ENCODE measurements at places on chromosomes 1 and 21.

DNA sequence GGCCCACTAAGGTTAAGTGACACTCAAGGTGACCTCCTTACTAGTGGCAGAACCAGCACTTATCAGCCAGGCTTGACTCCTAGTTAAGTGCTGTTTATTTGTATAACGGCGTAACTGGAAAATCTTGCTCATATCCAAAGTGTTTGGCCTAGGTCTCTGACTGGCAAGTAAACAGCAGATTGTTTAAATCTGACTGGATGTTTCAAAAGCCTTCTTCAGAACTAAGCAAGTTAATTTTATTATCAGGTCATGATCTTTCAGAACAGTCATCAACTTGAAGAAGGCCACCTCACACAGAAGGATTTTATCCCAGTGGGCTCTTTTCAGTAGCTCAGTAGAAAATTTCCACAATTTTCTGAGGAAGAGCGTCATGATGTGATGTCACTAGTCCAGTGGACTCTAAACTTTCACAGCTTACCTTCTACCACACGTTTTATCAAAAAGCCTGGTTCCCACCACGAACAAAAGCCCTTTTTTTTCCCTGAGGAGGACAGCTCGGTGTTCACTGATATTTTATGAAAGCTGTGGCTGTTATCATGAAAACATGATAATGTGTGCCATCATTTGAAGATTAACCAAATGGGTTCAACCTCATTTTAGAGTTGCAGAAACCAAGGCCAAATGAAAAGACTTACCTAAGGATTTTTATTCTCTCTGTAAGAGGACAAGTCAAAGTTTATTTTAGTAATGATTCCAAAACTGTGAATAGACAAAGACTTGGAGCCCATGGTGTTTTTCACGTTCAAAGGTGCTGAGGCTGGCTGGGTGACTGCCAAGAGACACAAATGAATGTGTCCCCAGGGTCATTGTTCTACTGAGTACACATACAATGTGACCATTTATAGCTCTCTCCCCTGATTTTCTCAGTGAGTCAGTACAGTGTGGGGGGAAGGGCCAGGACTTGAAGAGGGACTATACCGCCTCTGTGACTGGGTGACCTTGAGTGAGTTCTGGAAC, 9.1 kb downstream of the SGIP1 start:
- peak; percentile 98 for DNase-seq

- no peak for DNase-seq
Observed at GRCh38 chr1:24688033-24688432, 44.9 kb downstream of the SRRM1 start.

DNA sequence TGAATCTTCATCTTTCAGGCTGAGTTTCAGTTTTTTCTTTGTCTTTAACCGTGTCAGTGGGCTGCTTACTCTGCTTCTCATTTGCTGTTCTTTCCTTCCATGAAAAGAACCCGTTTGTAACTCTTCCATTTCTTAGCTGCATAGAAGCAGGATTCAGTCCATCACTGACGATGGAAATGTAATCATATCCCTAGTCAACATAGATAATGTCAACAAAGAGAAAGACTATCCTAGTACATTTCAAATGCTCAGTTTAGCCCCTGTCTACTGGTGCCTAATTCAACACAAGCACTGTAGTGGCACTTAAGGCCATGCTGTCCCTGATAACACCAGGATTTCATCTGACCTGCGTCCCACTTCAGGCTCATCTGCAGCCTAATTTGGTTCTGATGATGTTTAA, 376 bp downstream of the GBP1 start:
- no peak for DNase-seq

GRCh38 chr1:151132335-151133017, 14.0 kb downstream of the SEMA6C start:
- DNase-seq = no peak

DNA sequence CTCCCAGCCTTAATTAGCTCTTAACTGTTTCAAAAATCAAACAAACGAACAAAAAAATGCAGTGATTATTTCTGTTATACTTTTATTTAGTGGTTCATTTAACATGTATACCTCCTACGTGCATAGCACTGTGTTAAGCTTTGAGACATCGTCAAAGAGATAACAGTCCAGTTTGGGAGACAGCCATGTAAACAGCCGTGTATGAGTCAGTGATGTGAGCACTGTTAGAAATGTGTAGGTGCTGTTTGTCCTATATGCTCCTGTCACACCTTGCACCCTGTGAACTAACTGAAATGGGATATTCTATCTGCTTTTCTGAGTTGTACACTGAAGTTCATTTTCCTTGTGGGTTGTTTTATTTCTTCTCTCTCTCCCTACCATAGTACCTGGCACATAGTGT, 109.7 kb upstream of the CACYBP start:
- no peak for DNase-seq

GRCh38 chr1:112524986-112525385, 16.2 kb downstream of the WNT2B start:
- DNase-seq = no peak

DNA sequence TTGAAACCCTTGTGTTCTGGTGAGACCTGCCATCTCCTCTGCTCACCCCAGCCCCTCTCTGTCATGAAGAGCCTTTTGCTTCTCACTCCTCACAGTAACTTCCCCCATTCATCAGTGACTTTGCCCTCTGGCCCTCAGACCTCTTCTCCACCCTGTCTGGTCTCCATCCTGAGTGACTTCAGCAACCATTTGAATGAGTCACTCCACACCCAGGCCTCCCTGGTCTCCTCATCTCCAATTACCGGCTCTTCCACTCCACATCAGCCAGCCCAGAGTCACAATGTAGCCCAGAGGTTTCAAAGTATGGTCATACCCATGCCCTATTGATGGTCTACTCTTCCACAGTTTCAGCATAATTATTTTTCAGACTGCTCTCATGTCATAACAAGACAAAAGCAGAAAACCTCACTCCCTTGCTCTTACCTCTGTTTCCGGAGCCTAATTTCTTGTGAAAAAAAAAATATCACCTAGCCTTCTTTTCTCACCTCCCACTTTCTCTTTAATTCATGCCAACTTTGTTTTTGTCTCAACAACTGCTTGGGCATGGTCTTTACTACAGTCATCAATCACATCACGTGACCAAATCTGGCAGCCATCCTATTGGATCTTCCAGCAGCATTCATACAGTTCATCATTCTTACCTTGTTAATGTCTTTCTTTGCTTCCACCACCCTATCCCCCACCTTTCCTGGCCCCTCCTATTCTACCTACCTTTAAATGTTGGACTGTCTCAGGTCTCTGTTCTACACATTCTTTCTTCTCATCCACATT, 35.6 kb upstream of the NEK7 start:
- no peak for DNase-seq

DNA sequence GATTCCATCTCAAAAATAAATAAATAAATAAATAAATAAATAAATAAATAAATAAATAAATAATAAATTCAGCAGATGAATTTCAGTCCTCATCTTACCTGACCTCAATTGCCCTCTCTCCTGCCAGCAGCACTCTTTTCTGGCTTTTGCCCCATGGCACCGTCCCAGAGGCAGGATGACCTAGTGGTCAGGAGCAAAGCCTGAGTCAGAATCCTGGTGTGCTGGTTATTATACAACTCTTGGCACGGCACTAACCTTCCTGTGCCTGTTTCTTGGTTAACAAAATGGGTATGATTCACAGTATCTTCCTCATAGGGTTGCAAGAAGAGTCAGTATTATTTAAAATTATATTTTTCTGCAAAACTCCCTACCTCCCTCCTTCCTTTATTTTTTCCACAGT, 43.0 kb downstream of the NKAIN1 start:
- DNase-seq = no peak

GRCh38 chr1:152228831-152229230, 4.8 kb upstream of the HRNR start:
- no peak for DNase-seq

DNA sequence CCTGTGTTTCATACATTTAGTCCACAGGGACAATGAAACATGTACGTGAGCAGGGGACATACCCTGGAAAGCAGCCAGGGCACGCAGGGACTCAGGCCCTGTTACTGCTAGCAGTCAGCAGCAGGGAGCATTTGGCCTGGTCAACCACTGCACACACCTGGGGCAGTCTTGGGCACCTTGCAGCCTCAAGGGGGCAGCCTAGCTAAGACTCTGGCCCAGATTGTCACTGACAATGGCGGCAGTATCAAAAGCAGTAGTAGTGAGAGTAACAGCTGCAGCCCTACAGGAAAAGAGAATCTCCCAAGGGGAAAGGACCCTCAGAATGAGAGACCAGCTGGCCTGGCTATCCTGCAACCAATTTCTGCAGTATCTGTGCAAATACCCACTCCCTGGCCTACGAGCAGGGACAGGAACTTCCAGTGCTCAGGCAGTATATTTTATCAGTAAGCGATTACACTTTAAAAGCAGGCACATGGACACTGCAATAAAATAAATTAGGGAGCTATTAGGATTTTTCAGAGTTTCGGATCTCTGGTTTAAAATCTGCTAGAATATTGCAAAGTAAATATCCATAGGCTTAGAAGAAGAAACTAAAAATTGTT, 475.6 kb downstream of the LTN1 start:
- DNase-seq = peak; percentile 74

- no peak for DNase-seq
Observed at GRCh38 chr1:7136166-7136953, 351.1 kb downstream of the CAMTA1 start.

DNA sequence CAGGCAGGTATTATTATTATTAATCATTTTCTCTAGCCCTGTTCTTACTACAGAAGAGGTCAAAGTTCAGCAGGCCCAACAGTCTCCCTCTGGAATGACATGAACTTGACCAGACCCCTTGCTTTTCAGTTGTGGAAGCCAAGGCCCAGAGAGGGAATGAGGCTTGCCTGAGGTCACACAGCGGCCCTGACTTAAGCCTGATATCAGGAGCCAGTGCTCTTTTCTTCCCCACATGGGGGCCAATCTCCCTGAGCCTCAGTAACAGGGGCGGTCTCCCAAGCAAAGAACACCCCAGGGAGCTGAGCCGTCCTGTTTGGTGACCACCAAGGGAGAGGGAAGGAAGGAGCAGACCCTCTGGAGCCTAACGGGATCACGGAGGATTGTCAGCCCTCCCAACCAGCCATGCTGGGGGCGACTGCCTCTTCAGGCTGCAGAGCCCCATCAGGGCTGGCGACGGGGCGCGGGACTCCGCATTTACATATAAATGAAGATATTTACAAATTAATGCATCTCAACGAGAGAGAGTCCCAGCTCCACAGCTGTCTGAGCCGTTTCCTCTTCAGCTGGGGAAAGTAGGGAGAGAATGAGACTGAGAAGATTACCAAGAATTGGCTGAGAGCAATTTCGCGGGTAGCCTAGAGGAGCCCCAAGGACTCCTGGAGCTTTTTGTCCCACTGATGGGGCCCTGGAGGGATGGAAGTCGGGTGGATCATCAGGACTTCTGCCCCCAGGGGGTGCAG, 186.1 kb upstream of the KLHDC7A start:
- no peak for DNase-seq

- DNase-seq = no peak
Observed at GRCh38 chr21:39175154-39175553, 8.1 kb downstream of the PSMG1 start.

- no peak for DNase-seq
Observed at GRCh38 chr1:91891454-91891853, 5.5 kb upstream of the TGFBR3 start.
